Activated T-cell treated with anti-CD3 and anti-CD28 coated beads for 48 hours (primary cell): ENCODE measurements at places on chromosomes 2 and 18.

- DNase-seq: no peak
These were observed 19.0 kb downstream of the OSBPL1A start for GRCh38 chr18:24378598-24378997.

GRCh38 chr2:34031097-34031496 is 432.0 kb upstream of the FAM98A start:
- no peak for DNase-seq

- no peak for DNase-seq
These were observed 40.9 kb downstream of the NRP2 start for GRCh38 chr2:205723179-205723578.

DNA sequence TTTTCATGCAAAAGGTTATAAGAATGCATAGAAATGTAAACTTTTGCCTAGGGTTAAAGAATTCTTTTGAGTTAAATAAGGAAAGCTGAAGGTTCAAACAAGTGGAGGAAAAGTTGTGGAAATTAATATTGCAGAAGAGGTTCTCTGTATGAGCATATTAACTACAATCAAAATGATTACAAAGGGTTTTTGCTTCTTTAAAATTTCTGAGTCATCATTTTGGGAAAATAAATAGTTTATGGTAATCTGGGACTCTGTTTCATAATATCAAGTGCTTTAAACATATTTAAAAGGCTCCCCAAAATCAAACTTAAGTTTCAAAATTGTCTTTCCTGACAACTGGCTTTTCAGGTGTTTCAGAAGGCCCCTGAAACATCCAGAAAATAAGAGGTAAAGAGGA is 415.7 kb downstream of the ZNF804A start:
- no peak for DNase-seq

GRCh38 chr2:37627710-37628109 is 43.7 kb downstream of the CDC42EP3 start:
- no peak for DNase-seq

DNA sequence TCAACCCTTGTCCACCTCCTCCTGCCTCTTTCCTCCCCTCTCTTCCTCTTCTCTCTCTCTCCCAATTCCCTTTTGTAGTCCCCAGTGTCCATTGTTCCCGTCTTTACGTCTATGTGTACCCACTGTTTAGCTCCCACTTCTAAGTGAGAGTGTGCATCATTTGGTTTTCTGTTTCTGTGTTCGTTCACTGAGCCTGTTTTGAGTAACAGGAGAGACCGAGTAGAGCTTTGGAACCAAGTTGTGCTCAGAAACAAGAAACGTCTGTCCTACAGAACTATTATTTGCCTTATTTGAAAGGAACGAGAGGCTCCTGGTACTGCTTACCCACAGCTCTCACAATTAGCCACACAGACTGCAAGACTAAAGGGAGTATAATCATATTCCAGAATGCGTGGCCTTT is 50.1 kb upstream of the MAPRE2 start:
- DNase-seq: no peak

DNA sequence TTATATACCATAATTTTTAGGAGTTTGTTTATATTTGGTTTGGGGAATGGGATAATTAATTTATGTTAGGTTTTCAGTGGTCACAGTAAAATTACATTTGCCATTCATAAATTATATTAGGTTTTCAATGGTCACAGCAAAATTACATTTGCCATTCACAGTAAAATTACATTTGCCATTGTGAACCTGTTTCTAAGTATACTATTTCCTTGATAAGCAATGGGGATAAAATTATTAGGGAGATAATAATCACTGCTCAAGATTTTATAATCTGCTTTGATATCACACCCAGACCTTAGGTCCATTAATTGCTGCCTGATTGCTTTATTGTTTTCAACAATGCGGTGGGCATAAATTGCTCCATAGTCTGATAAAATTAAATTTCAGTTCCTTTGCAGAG is 124.6 kb downstream of the ASXL3 start:
- DNase-seq: no peak

DNA sequence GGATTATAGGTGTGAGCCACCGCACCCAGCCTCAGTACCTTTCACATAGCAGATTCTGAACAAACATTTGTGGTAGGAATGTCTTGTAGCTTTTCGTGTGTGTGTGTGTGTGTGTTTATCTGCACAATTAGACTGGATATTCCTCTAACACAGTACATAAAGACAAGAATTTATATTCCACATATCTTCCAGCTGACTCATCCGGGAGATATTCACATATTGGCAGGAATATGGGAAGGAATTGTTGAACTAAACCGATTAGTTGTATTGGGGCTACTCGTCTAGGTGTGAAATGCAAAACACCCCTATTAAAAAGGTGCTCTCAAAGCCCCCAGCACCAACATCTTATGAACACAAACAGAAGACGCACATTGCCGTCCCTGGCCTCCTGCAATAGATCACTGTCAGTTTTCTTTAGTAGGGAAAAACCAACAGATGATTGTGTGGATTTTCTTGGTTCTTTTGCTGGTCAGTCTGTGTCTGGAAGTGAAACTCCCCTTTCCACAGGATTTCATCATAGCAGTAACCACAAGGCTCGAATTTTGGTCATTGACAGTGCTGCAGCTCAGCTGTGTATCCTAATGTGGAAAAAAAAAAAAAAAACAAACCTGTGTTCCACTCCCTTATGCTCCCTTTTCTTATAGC is 208.5 kb upstream of the ACVR2A start:
- DNase-seq: no peak

- no peak for DNase-seq
These were observed 9.3 kb downstream of the NCK2 start for GRCh38 chr2:105754011-105754410.

DNA sequence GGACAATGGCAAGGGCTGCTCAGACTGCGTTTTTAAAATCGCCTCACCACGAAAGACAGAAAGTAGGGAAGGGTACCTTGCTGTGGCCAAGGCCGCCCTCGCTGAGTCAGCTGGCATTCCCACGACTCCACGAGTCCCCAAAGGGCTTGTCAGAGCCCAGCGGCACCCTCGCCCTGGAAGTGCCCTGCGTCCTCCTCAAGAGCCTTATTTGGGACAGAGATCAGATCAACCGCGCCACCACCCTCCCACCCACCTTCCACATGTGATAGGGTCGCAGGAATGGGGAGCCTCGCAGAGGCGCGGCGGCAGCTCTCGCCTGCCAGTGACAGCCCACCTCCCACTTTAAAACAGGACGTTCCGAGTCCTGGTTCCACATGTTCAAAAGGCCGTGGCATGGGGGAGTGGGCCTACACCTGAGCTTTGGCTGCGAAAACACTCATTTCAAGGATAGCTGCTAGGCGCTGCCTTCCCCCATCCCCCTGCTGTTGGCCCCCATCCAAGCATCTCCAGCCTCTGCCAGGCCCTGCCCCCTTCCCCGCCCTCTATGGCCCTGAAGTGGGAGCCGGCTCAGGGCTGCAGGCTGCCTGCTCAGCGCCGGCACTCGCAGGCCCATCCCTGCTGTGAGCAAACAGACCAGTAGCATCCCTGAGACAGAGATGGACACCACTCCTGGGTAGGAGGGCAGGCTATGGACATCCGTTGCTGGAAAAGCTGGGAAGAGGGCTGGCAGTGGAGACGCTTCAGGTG is 38.1 kb upstream of the ARHGEF4 start:
- DNase-seq: no peak

- DNase-seq: no peak
These were observed 35.2 kb downstream of the ST3GAL5 start for GRCh38 chr2:85853499-85854165.

- DNase-seq: no peak
These were observed 123.5 kb upstream of the FOSL2 start for GRCh38 chr2:28269019-28269784.

DNA sequence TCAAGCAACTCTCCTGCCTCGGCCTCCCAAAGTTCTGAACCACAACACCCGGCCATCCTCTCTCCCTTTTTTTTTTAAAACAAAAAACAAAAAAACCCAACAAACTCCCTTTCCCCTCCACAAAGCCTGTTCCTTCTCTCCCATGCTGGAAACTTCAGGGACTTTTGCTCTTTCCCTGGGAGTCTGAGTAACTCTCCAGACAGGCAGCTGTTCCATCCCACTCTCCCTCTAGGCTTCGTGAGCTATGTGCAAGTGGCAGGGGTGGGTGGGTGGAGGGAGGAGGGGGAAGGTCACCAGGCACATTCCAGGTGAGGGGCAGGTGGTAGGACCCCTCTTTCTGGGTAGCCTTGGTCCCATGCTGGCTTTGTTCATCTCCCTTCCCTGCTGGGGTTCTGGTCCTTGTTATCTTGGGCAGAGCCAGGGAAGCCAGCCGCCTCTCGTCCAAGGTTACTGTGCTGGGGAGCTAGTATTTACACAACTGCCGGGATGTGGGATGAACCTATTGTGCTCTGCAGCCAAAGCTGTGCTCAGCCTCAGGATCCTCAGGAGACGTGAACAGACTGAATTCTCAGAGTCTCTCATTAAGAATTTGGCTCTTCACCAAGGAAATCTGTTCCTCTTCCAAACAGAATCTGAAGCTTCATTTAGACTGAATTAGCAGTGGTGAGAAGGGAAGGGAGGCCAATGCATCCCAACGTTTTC is 106.9 kb downstream of the LIPG start:
- DNase-seq: no peak

DNA sequence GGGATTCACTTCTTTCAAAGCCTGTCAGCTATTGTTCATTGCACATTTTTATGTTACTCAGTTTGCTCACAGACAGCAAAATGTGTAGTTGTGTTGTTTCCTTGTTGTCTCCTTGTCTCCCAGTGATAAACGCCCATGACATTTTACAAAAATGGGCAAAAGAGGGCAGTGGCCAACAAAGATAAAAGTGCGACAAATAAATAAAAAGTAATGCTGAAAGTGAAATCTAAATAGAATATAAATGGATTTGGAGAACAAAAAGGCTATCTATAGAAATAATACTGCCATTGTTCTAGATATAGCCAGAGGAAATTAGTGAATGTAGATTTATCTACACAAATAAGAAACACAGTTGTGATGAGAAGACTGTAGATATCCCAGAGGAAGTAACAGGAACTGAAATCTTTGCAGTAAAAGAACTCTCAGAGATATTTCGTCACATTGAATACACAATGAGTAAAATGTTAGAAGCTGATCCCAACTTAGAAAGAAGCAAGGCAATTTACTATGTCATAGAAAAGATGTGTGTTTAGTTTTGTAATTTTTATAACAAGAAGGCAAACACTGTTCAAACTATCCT is 1186.2 kb upstream of the FAM98A start:
- no peak for DNase-seq

- no peak for DNase-seq
These were observed 41.3 kb downstream of the RALB start for GRCh38 chr2:120294008-120294340.

DNA sequence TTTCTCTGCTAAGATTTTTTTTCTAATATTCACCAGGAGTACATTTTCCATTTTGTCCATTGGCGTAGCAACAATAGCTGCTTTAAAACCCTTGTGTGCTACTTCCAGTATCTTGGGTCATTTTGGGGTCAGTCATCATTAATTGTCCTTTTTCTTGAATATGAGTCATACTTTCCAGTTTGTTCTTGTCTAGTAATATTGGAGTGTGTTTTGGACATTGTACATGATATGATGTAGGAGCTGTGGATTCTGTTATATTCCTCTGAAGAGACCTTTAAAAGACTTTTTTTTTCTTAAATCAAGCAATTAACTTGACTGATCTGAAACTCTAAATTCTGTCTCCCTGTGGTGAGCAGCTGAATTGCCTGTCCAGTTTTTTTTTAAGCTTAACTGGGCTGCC is 40.8 kb downstream of the AGPS start:
- DNase-seq: no peak

DNA sequence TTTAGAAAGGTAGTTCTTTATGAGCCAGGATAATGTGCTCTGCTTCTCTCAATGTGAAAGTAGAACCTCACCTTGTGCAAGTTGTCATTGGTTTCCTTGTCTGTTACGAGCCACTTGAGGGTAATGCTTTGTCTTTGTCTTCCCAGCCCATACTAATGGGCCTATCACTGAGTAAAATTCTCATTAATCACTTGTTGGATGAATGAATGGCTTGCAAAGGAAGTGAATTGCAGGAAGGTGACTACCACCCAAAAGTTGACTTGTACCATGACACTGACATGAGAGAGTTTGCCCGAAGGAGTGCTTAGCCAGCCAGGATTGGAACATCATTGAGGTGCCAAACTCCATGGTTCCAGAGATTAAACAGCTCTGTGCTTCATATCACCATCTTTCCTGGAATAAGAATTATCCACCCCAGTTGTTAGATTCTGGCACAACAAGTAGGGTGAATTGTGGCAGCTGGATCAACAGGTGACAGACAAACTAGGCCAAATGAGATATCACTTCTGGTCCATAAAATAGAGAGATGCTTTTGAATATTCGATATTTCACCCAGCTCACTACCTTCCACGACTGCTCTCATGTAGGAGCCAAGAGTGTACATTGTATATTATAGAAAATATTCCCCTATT is 20.5 kb upstream of the CD28 start:
- DNase-seq: no peak

- no peak for DNase-seq
These were observed 469.8 kb upstream of the ZEB2 start for GRCh38 chr2:144989579-144990270.

GRCh38 chr2:96773922-96774321 is 13.2 kb downstream of the CNNM4 start:
- DNase-seq: no peak

GRCh38 chr18:13499803-13500202 is 226.6 kb downstream of the FAM210A start:
- DNase-seq: no peak

GRCh38 chr2:46369783-46370182 is 72.6 kb downstream of the EPAS1 start:
- DNase-seq: no peak

- no peak for DNase-seq
These were observed 12.4 kb downstream of the KLHL14 start for GRCh38 chr18:32760391-32760790.
